ENCODE measurements at places on chromosomes 2 and 18. TPM values are rescaled to one million over a fixed set of nuclear protein-coding genes. Genes with fewer than 3 reads are reported as not detected.

The PPP1R1C gene
- total RNA-seq, result 1.7 TPM

The REG3G gene
- total RNA-seq, result not detected

The HOXD13 gene
- total RNA-seq, result 0.06 TPM

The RAD51AP2 gene
- 0.12 TPM for total RNA-seq

The ACP1 gene
- total RNA-seq, result 102 TPM

The CDH20 gene
- total RNA-seq, result 3.9 TPM

The REG1A gene
- not detected for total RNA-seq

The MAPRE2 gene
- 18.3 TPM for total RNA-seq

The CXXC1 gene
- 64.0 TPM for total RNA-seq

The NTSR2 gene
- total RNA-seq, result not detected

The GPR148 gene
- not detected for total RNA-seq

Data from metanephros (tissue), 2 donors.